ENCODE measurements at places on chromosomes 3 and 15.

GRCh38 chr15:63172376-63172775, 15.1 kb upstream of the RPS27L start:
- no peak for DNase-seq

DNA sequence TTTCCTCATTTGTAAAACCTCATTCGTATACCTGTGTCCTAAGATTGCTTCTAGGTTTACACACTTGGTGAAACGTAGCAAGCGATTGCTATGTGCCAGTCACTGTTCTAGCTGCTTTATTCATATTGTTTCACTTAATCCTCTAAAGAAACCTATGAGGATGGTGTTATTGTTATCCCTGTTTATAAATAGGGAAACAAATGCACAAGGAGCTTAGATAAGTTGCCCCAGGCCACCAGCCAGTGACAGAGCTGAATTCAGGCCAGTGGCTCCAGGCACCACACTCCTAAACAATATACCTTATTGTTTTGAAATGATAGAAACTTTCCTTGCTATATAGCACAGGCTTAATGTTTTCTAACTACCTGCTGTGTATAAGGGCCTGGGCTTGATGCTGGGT, 44.0 kb downstream of the LPP start:
- no peak for DNase-seq

DNA sequence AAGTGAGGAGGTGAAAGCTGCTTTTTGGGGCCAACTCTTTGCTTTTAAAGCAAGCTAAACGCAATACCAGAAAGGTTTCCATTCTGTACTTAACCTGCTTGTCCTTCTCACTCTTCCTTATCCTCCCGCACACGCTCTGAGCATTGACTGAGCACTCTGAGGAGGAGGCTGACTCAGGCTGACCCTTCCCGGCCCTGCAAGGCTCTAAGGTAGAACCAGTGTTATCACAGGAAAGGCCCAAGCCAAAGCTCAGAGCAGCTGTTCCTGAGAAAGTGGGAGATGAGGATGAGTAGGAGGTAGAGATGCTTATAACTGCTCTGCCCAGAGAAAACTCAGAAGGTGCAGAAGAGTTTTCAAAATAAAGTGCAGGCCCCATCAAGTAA, 2.3 kb downstream of the B3GNT5 start:
- no peak for DNase-seq

GRCh38 chr15:72566973-72567372, 87.5 kb upstream of the GOLGA6B start:
- no peak for DNase-seq

DNA sequence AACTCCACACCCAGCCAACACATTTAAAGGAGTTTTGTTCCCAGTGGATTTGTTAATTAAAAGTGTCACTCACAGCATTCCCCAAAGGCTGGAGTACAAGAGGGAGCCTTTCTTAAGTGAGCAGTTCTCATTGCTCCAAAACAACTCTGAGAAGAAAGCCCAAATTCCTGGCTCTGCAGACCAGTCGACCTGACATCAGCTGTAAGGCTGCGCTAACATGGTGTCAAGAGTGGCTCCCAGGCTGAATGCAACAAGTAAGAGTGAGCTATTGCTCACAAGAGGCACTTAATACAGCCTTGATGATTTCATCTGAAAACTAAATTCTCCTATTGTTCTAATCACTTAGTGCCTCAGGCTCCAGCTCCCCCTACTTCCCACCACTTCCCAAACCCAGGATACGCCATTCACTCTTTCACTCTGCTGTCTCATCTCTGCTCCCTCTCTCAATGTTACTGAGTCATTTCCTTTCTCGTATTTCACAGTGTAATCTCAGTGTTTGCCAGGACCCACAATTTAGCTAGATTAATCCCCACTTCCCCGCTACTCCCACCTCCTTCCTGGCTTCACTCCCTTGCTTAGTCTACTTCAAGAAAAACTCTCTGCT, 81.8 kb downstream of the WWTR1 start:
- DNase-seq: no peak

All from NCI-H345 (cell line).